CD4-positive, alpha-beta T cell (primary cell): ENCODE measurements at places on chromosomes 13 and 19. TPM values are rescaled to one million over a fixed set of nuclear protein-coding genes. Genes with fewer than 3 reads are reported as not detected.

- H3K27ac ChIP-seq: no peak overlapping the region
- H3K4me3 ChIP-seq: peak overlapping the region; percentile 2
- H3K4me1 ChIP-seq: no peaks in the 10 kb centered on the region
- DNase-seq: no peak
These were observed 166.8 kb downstream of the DCT start for GRCh38 chr13:94312511-94313216.

GRCh38 chr19:28319918-28320317 lies 893.0 kb downstream of the UQCRFS1 start:
- no peak overlapping the region for H3K4me3 ChIP-seq
- no peak for DNase-seq
- H3K4me1 ChIP-seq: no peaks in the 10 kb centered on the region
- H3K27ac ChIP-seq: no peak overlapping the region
- no peaks in the 10 kb centered on the region for H3K36me3 ChIP-seq
- no peaks in the 10 kb centered on the region for H3K27me3 ChIP-seq

DNA sequence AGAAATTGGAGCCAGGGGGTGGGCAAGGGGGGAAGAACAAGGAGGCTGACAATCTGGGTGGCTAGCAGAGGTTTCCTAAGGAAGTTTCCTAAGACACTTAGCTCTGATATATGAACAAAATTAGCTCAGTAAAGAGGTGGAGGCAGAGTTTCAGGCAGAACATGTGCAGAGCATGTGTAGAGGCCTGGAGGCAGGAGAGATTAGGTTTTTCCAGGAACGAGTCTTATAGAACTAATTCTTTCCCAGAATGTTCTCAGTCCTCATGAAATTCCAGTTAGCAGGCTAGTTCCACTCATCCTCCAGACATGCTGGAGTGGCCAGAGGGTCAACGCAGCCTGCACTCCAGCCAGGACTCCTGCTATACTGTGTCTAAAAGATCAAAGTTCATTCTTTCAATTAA lies 184.7 kb downstream of the LACC1 start:
- H3K27ac ChIP-seq: no peak overlapping the region
- H3K4me1 ChIP-seq: no peaks in the 10 kb centered on the region
- no peak overlapping the region for H3K4me3 ChIP-seq
- H3K27me3 ChIP-seq: peaks cover under 1% of the 10 kb centered on the region
- no peak for DNase-seq

DNA sequence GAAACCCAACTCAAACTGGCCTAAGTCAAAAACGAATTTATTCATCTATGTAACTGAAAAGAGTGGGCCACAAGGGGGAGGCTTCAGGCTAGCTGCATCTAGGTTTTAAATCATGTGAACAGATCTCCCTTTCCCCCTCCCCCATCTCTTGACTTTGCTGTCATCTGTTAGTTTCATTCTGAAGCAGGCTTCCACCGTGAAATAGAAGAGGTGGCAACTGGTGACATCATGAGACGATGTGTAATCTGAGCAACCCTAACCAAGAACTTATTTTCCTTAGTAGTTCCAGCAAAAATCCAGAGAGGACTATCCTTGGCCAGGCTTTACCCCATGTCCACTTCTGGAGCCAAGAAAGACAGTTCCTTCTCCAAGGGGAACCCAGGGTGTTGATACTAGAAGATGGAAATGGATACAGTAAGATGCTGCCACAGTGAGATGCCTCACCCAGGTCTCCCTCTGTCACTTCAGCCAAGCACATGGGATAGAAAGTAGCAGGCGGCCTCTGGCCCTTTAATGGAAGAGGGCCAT lies 9.4 kb downstream of the SAMD4B start:
- H3K27me3 ChIP-seq: no peaks in the 10 kb centered on the region
- H3K4me3 ChIP-seq: no peak overlapping the region
- no peaks in the 10 kb centered on the region for H3K4me1 ChIP-seq
- peaks cover 49% of the 10 kb centered on the region for H3K36me3 ChIP-seq

DNA sequence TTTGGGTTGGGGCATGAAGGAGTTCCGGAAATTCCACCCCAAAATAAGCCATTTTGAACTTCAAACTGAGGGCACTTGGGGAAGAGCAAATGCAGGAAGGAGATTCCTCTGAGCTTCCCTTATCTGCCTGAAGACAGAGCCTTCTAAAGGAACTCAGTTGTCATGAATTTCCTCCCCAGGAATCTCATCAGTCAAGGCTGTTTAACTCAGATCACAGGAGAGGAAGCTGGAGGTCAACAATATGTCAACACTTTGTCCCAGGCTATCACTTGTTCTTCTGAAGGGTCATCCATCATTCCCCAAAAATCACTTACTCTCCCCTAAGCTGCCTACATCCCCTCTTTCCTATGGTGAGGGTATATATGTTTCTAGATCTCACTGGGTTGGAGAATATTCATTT lies 26.0 kb upstream of the CHST8 start:
- no peak overlapping the region for H3K4me3 ChIP-seq
- no peak for DNase-seq
- no peaks in the 10 kb centered on the region for H3K36me3 ChIP-seq
- no peaks in the 10 kb centered on the region for H3K27me3 ChIP-seq
- no peak overlapping the region for H3K27ac ChIP-seq
- no peaks in the 10 kb centered on the region for H3K4me1 ChIP-seq

DNA sequence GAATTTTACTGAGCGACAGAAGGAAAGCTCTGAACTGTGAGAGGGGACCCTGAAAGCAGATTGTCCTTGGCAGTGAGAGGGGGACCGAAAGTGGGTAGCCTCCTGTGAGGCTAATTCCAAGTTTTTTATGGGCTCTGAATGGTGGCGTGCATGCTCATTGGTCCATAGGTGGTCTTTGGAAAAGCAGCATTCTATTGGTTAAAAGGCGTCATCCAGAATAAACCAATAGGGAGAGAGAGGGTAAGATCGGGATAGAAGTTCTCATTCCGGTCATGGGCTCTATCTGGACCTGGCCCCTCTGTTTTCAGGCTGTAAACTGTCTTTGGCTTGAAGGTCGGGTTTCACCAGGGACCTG lies 539.8 kb upstream of the PCDH9 start:
- no peaks in the 10 kb centered on the region for H3K36me3 ChIP-seq
- DNase-seq: no peak
- no peaks in the 10 kb centered on the region for H3K27me3 ChIP-seq
- H3K27ac ChIP-seq: no peak overlapping the region

- peak overlapping the region; percentile 85 for H3K27ac ChIP-seq
- peak overlapping the region; percentile 100 for H3K4me3 ChIP-seq
- DNase-seq: peak; percentile 32
- H3K4me1 ChIP-seq: peaks cover 58% of the 10 kb centered on the region
- peaks cover 19% of the 10 kb centered on the region for H3K36me3 ChIP-seq
- H3K27me3 ChIP-seq: no peaks in the 10 kb centered on the region
These were observed 622 bp downstream of the RASA3 start for GRCh38 chr13:114131583-114132418.

DNA sequence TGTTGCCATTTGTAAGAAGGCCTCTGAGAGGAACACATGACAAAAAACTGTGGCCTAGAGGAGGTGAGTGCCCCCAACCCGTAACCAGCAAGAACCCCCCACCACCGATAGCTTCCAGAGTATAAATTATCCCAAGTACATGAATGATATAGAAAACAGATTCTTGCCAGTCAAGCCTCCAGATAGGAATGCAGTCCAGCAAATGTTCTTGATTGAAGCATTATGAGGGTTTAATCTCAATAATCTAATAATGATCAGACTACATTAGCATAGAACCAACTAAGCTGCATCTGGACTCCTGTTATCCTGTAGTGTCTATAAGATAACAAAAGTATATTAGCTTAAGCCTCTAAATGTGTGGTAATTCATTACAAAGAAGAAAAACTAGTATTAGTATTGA lies 908.9 kb upstream of the ATXN8OS start:
- H3K27ac ChIP-seq: no peak overlapping the region
- H3K4me3 ChIP-seq: no peak overlapping the region
- no peaks in the 10 kb centered on the region for H3K27me3 ChIP-seq

The LGI4 gene
- total RNA-seq: 0.70 TPM

The KASH5 gene
- total RNA-seq: not detected
